ENCODE measurements at places on chromosomes 12 and 14. TPM values are rescaled to one million over a fixed set of nuclear protein-coding genes. Genes with fewer than 3 reads are reported as not detected.

SOAT2 gene
- total RNA-seq: 0.49 TPM

MANSC1 gene
- total RNA-seq: 0.45 TPM

TCL1B gene
- total RNA-seq: not detected

GPRC5D gene
- total RNA-seq: not detected

GYS2 gene
- 0.22 TPM for total RNA-seq

RNASE2 gene
- 0.36 TPM for total RNA-seq

SMCO2 gene
- total RNA-seq: not detected

HOXC4 gene
- not detected for total RNA-seq

OS9 gene
- total RNA-seq: 112 TPM

CAPZA3 gene
- not detected for total RNA-seq

SYCP3 gene
- 0.34 TPM for total RNA-seq

PIWIL1 gene
- total RNA-seq: not detected

TBX5 gene
- total RNA-seq: not detected

PTPN21 gene
- total RNA-seq: not detected

SRRM4 gene
- not detected for total RNA-seq

FOXG1 gene
- total RNA-seq: not detected

CCDC196 gene
- not detected for total RNA-seq

BRMS1L gene
- total RNA-seq: 6.1 TPM
